ENCODE measurements at places on chromosomes 3 and 15.

GRCh38 chr15:92687746-92688145 lies 32.2 kb upstream of the FAM174B start:
- no peak for ATAC-seq

GRCh38 chr3:56939834-56940233 lies 120.6 kb upstream of the SPATA12 start:
- ATAC-seq = no peak

GRCh38 chr15:62989366-62990055 lies 53.0 kb upstream of the TPM1 start:
- no peak for ATAC-seq

GRCh38 chr3:171163101-171164066 lies 136.9 kb upstream of the SLC2A2 start:
- no peak for ATAC-seq

DNA sequence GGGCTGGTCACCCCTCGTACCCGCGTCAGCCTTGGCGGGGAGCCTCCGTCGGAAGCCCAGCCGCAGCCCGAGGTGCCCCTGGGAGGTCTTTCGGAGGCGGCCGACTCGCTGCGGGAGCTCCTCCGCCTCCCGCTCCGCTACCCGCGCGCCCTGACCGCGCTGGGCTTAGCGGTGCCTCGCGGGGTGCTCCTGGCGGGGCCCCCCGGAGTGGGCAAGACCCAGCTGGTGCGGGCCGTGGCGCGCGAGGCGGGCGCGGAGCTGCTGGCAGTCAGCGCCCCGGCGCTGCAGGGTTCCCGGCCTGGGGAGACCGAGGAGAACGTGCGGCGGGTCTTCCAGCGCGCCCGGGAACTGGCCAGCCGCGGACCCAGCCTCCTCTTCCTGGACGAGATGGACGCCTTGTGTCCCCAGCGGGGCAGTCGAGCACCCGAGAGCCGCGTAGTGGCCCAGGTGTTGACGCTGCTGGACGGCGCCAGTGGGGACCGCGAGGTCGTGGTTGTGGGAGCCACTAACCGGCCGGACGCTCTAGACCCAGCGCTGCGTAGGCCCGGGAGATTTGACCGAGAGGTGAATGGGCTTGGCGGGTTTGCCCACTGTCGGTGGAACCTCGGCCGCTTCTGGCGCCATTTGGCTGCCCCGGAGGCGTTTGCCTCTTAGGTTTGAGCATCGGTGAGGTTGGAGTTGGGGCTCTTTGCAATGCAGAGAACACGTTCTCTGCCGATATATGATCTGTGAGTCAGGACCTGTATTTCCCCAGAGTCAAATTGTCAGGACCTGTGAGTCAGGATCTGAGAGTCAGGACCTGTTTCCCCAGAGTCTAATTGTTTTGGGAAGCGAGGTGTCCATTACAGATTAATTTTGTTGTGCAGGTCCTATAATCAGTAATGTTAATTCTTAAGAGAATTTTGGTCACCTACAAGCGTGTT lies 24.9 kb upstream of the GATM start:
- ATAC-seq = peak; percentile 16

- peak; percentile 93 for ATAC-seq
Observed at GRCh38 chr15:40782609-40783227, 12.9 kb downstream of the C15orf62 start.

- no peak for ATAC-seq
Observed at GRCh38 chr3:12198301-12198700, 39.6 kb upstream of the TIMP4 start.

DNA sequence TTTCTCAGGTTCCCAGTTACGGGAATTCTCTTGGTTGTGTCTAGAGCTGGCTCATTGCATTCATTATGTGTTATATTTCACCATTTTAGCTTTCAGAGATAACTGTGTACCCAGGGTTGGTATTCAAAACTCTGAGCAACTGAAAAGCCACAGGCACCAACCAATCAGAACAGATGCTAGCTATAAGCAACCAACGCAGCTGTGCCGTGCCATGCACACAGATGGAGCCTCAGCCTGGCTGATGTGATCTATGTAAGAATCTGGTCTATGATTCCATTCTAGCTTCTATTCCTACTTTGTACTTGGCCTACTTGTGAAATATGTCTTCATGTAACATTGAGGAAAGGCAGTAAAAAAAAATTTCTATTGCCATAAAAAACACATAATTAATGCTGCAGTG lies 95.0 kb upstream of the CCDC80 start:
- ATAC-seq = no peak

GRCh38 chr3:97821287-97821773 lies 481 bp upstream of the CRYBG3 start:
- ATAC-seq = peak; percentile 36

GRCh38 chr3:66797889-66798560 lies 200.1 kb upstream of the KBTBD8 start:
- no peak for ATAC-seq

- ATAC-seq = no peak
Observed at GRCh38 chr3:180657094-180657493, 22.2 kb downstream of the CCDC39 start.

DNA sequence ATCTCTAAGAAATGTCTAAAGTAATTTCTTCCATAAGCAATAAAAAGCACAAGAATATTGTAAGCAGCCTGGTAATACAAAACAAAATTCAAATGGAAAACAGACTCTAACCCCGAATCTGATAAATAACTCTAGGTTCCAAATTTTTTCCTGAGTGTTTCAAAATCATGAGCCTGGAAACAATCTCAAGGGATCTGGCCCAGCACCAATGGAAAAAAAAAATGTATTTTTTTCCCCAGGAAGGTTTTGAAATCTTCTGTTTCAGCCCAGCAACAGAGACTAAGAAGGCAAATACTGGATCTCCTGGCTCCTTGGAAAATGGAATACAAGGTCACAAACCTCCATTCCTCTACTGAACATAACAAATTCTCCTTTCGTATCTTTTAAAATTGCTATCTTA lies 13.0 kb downstream of the TBC1D2B start:
- no peak for ATAC-seq

DNA sequence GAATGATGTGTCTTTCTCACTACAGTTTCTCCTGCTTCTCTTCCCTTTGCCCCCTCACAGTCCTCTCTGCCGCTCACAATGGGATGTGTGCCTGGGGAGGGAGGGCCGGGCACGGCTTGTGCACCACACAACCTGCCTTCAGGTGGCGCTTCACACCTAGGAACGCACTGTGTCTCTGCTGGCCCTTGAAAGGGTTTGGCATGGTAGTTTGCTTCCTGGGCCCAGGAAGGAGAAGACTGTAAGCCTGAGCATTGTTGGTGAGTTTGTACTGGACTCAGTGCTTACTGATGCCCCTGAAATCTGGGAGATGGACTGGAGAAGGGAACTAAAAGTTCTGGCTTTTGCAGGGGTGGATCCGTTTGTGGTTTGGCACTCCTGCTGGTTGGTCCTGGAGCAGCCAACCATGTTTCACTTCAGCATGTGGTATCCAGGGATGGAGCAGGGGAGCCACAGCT lies 9.2 kb downstream of the ALPK3 start:
- no peak for ATAC-seq

DNA sequence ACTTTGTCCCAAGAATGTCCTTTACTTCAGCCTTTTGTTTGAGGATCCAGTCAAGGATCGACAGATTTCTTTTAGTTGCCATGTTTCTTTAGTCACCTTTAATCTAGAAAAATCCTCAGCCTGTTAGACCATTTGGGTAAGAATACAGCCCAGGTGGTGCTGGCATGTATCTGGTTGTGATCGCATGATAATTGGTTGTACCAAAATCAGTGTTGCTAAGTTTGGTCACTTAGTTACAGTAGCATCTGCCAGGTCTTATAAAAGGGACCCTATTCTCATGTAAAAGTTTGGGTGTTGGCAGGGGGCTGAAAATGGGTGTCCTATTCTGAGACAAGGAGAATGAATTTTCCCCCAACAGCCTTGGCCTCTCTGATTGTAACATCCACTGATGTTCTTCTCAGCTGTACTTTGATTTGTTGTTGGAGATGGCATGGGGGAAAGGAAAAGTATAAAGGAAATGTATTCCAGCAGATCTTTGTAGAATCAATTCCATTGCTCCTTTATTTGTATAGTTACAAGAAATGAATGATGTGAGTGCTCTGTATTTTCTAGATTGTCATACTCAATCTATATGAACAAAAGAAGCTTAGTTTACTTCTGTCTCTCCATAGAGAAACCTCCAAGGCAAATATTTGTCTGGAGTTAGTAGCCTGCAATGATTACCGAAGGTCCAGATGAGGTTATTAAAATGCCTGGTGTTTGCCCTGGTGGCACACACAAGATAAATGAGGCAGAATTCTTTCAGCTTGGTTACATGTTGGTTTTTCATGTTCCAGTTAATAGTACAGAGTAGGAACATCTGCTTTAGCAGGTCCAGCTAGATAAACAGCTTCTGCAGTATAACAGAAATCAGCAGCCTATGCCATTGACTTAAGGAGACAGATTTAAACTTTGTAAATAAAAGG lies 65.7 kb downstream of the CMTM8 start:
- ATAC-seq = no peak

DNA sequence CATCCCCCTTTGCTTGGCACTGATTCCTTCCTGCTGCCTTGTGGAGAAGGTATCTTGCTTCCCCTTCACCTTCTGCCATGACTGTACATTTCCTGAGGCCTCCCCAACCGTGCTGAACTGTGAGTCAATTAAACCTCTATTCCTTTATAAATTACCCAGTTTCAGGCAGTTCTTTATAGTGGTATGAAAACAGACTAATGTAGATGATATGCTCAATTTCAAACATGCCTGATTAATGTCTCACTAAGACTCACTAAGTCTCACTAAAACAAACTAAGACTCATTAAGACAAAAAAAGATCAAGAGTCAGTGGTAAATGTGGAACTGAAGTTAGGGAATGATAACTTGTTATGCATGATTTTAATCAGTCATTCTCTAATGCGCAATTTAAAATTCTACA lies 606.6 kb downstream of the RBMS3 start:
- no peak for ATAC-seq

GRCh38 chr15:59018833-59019232 lies 31.4 kb downstream of the RNF111 start:
- ATAC-seq = no peak

GRCh38 chr15:92845126-92845508 lies 55.0 kb upstream of the CHD2 start:
- ATAC-seq = no peak

DNA sequence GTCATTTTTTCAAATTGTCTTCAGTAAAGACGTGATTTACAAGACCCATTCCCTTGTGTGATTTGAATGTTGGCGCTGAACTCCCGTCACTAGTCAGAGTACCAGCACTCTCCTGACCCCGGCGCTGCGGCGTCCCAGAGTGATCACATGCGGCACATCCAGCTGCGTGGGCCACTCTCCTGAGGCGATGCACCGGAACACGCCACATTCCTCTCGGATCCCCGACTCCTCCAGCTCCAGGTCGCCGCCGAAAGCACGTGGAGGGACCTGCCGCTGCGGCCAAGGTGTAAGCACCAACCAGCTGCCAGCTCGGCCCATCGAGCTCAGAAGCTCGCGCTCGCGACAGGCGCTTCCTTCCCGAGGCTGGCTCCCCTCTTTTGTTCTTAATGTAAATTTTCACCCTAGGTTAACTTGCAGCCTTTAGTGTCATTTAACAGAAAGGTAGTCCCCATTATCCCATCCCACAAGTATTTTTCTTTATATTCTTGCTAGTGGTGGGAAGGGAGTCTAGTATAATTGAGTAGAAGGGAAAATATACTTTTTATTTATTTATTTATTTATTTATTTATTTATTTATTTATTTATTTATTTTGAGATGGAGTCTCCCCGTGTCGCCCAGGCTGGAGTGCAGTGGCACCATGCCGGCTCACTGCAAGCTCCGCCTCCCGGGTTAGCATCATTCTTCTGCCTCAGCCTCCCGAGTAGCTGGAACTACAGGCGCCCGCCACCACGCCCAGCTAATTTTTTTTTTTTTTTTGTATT lies 61.7 kb upstream of the VGLL3 start:
- no peak for ATAC-seq

DNA sequence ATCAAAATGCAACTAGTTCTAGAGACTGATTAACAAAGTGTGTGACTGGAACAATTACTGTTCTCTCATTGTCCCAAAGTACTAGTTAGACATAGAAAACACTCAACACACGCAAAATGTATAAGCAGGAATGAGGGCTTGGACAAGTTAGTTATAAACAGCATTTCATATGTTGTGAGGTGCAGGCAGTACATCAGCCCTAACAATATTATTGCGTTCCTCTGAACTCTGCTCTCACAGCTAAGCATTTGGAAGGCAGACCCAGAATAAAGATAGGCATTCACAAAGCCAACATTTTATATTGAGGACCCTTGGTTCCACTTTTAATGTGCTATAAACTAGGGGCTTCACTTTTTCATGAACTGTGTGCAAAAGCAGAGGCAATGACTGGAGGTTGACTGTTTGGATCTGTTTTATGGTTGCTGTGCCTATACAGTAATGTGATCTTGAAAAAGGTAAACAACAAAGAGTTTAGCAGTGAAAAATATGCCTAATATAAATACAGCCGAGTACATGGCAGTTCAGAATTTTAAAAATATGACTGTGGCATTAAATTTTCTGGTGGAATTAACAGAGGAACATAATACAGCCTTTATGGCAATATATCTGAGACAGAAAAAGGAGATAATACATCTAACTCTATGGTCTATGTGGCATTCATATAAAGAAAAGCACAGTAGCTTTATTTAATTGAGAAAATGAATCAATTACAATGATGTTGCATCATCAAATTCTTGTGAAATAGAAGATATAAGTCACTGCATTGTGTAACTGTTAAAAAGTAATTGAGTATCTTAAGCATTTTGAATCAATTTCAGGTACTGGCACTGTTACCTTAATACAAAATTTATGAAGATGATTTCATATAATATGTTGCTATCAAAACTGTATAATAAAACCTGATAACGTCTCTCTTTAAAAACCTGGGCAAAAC lies 80.0 kb upstream of the SKOR1 start:
- peak; percentile 43 for ATAC-seq

GRCh38 chr15:70342141-70342540 lies 244.4 kb upstream of the TLE3 start:
- ATAC-seq = no peak

DNA sequence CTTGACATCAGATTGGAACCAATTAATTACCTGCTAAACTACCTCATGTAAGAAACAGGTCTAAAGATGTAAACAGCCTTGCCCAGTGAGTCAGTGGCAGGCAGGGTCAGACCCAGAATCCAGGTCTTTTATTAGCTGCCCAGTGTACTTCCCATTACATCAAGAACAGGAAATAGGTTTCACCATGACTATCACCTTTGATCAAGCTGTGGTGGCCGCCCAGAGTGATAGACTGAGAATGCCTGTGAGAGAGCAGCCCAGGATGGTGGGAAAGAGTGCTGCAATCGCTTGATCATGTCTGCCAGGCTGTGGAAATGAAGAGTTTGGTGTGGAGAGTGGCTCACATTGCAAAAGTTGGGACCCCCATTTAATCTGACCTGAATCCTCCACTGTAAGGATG lies 61.3 kb upstream of the PIAS1 start:
- no peak for ATAC-seq

GRCh38 chr3:129184396-129184657 lies 631 bp upstream of the CNBP start:
- ATAC-seq = no peak

Measured in activated CD4-positive, CD25-positive, alpha-beta regulatory T cell treated with anti-CD3 and anti-CD28 coated beads, Interleukin-2, amount 50 U/mL, for 24 hours (primary cell).